ENCODE measurements at places on chromosomes 5 and 9.

DNA sequence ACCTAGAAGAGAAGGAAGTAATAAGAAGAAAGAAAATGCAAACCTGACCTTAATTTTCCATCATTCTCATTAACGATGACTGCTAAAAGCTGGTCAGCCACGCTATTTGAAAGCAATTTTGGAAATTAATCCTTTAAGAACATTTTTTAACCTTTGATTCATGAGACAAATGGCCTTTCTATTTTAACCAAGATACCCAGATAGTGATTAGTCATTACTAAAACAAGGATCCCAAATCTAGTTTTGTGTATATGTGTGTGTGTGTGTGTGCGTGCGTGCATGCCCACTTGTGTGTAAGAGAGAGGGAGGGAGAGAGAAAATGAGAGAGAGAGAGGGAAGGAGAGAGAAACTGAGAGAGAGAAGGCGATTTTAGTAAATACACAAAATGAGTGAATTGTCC is 329.5 kb downstream of the DEPDC1B start:
- no peaks in the 10 kb centered on the region for H3K36me3 ChIP-seq
- H3K4me3 ChIP-seq = no peak overlapping the region
- DNase-seq = no peak
- H3K4me1 ChIP-seq = peaks cover 16% of the 10 kb centered on the region
- H3K27me3 ChIP-seq = peaks cover 4% of the 10 kb centered on the region

DNA sequence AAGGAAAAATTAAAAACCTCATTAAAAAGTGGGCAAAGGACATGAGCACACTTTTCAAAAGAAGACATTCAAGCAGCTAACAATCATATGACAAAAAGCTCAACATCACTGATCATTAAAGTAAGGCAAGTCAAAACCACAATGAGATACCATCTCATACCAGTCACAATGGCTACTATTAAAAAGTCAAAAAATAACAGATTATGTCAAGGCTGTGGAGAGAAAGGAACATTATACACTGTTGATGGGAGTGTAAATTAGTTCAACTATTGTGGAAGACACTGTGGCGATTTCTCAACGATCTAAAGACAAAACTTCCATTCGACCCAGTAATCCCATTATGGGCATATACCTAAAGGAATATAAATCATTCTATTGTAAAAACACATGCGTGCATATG is 35.8 kb downstream of the HINT1 start:
- no peaks in the 10 kb centered on the region for H3K27me3 ChIP-seq
- no peak for DNase-seq
- no peak overlapping the region for H3K27ac ChIP-seq
- H3K36me3 ChIP-seq = no peaks in the 10 kb centered on the region

- no peaks in the 10 kb centered on the region for H3K36me3 ChIP-seq
- H3K4me3 ChIP-seq = no peak overlapping the region
- H3K4me1 ChIP-seq = no peaks in the 10 kb centered on the region
Observed at GRCh38 chr9:117156771-117157535, 257.9 kb downstream of the ASTN2 start.

DNA sequence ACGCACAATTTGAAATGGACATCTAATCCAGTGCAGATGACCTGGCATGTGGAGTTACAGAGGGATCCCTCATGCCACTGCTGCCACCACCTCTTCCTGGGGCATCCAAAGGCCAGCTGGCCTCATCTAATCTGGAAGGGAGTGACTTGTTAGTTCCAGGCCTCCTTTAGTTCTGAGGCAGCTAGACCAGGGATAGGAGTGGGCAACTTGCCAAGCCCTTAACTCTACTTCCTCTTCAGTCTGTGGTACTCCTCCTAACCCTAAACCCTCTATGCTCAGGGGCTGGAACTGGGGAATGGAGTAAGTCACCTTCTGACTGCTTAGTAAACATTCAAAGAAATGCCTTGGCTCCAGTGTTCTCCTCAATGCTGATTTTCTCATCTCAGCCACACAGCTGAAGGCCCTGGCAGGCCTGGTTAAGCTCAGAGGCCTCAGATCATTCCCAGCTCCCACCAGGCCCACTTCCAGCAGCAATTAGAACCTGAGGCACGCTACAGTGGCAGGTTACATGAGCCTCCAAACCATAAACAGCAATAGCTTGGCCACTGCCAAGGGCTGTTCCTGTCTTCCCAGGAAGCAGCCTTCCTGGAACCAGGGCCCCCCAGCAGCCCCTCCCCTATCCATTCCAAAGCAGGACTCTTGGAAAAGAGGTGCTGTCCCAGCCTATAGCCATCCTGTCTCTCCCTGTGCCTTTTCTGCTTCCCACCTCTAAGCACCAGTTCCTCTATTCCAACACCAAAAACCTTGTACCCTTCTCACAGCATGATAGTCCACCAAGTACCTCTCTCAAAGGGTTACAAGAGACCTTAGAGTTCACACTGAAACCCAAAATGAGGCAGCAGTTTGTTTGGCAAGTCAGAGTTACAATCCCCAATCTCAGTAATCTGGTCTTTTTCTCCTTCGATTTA is 2.0 kb downstream of the EIF4EBP3 start:
- H3K36me3 ChIP-seq = peaks cover 11% of the 10 kb centered on the region
- peak overlapping the region; percentile 75 for H3K4me3 ChIP-seq
- peak overlapping the region; percentile 86 for H3K27ac ChIP-seq
- H3K27me3 ChIP-seq = no peaks in the 10 kb centered on the region
- no peak for DNase-seq
- peaks cover 20% of the 10 kb centered on the region for H3K4me1 ChIP-seq

DNA sequence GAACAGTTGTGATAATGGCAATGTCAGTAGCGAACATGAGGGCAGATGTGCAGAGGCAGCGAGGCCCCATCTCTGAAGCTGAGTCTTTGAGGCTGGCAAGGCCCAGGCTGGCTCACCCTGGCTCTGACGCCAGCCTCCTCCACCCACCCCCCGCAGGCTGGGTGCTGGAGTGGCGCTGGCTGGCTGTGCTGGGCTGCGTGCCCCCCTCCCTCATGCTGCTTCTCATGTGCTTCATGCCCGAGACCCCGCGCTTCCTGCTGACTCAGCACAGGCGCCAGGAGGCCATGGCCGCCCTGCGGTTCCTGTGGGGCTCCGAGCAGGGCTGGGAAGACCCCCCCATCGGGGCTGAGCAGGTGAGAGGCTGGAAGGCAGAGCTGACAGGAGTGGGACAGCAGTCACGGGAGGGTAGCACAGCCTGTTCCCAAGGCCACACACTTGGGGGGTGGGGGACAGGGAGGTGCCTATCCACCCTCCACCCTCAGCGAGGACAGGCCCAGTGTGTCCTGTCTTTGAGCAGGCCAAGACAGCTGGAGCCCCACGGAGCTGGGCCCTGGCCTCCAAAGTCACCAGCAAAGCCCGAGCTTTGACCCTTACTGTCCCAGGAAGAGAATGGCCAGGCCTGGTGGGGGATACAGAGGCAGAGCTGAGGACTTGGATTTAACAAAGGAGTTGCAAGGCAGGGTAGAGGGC is 5.6 kb downstream of the SLC2A8 start:
- H3K4me1 ChIP-seq = peaks cover 2% of the 10 kb centered on the region
- no peaks in the 10 kb centered on the region for H3K36me3 ChIP-seq
- no peak overlapping the region for H3K4me3 ChIP-seq
- DNase-seq = no peak
- no peaks in the 10 kb centered on the region for H3K27me3 ChIP-seq

GRCh38 chr9:72954431-72955125 is 1.7 kb upstream of the ALDH1A1 start:
- peaks cover 7% of the 10 kb centered on the region for H3K4me1 ChIP-seq
- H3K36me3 ChIP-seq = no peaks in the 10 kb centered on the region
- no peak overlapping the region for H3K4me3 ChIP-seq
- no peaks in the 10 kb centered on the region for H3K27me3 ChIP-seq

DNA sequence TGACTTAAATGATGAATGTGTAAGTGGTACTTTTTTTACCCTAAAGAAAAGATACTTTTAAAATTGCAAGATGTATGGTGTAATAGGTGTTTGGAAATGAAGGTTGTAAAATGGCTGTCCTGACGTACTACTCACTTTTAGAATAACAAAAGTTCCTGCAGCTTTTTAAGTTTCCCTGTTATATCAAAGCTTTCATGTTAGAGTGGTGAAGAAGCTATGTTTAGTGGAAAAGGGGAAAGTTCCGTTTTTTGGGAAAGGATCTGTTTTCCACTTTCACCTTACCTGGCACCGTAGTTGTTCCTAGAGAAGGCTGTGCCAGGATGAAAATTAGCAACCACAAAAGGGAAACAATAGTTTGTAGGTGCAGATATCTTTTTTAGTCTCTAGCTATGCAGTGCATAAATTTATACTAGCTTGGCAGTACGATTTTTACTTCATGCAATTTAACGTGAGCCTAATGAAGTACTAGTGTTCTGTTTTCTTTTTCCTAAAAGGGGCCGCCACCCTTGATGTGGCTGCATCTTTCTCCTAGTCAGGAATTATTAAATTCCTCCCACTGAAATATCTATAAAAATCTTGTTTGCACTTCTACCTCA is 1.3 kb downstream of the TNPO1 start:
- H3K27ac ChIP-seq = peak overlapping the region; percentile 97
- peaks cover 8% of the 10 kb centered on the region for H3K36me3 ChIP-seq
- no peak for DNase-seq

DNA sequence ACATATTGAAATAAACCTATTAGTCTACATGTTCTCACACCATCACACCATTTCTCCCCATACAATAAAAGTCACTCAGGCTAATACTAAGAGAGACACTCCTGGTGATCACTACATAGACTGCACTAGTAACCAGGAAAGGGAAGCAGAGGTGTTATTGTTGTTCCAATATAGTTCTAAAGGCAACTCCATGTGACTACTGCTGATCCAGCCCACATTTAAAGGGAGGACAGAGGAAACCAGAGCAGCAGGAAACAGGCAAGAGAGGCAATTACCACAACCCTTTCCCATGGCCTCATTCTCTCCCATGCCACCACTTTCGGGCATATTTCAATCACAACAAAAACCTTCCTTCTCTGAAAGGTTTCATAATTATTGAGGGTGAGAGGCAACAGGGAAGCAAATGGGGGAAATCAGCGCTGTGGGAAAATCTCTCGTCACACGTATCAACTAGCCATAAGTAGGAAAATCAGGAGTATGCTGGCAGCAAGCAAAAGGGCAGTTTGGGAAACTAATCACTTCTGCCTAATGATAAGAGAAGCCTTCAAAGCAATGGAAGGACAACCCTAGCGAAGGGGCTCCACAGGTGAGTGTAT is 1.8 kb downstream of the UBAP2 start:
- no peak for DNase-seq
- peaks cover 9% of the 10 kb centered on the region for H3K36me3 ChIP-seq
- peak overlapping the region; percentile 100 for H3K27ac ChIP-seq
- peak overlapping the region; percentile 99 for H3K4me3 ChIP-seq

- peaks cover 42% of the 10 kb centered on the region for H3K27me3 ChIP-seq
- no peak for DNase-seq
- peaks cover 31% of the 10 kb centered on the region for H3K4me1 ChIP-seq
- peak overlapping the region; percentile 99 for H3K4me3 ChIP-seq
Observed at GRCh38 chr5:83472213-83472507, 616 bp downstream of the VCAN start.

DNA sequence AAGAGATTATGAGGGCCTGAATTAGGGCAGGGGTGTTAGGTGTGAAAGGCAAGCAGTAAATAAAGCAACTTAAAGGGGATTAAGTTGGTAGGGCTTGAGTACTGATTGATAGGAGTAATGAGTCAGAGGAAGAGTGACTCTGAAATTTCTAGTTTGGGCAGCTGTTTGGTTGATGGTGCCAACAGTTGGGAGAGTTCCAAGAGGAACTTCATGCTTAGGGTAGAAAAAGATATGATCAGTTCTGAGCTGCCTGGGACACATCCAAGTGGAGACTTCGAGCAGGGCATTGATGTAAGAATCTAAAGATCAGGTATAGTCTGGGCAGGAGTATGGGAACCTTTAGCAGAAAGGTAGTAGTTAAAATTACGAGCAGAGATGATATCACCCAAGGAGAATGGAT is 10.2 kb downstream of the MAMDC2 start:
- no peak overlapping the region for H3K4me3 ChIP-seq
- H3K36me3 ChIP-seq = no peaks in the 10 kb centered on the region
- no peak for DNase-seq
- peaks cover under 1% of the 10 kb centered on the region for H3K4me1 ChIP-seq
- peaks cover 7% of the 10 kb centered on the region for H3K27me3 ChIP-seq
- no peak overlapping the region for H3K27ac ChIP-seq

DNA sequence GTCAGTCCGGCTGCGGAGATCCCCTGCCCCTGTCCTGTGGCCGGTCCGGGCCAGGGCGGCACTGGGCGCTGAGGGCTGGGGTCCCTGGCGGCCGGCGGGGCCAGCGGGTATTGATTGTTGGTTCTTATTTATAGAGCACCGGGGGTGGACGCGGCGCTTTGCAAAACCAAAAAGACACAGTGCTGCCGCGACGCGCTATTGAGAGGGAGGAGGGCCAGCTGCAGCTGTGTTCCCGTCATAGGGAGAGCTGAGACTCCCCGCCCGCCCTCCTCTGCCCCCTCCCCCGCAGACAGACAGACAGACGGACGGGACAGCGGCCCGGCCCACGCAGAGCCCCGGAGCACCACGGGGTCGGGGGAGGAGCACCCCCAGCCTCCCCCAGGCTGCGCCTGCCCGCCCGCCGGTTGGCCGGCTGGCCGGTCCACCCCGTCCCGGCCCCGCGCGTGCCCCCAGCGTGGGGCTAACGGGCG is 2.5 kb downstream of the LRRC26 start:
- no peak overlapping the region for H3K4me3 ChIP-seq
- no peak for DNase-seq
- H3K4me1 ChIP-seq = no peaks in the 10 kb centered on the region
- H3K36me3 ChIP-seq = no peaks in the 10 kb centered on the region
- H3K27ac ChIP-seq = no peak overlapping the region

DNA sequence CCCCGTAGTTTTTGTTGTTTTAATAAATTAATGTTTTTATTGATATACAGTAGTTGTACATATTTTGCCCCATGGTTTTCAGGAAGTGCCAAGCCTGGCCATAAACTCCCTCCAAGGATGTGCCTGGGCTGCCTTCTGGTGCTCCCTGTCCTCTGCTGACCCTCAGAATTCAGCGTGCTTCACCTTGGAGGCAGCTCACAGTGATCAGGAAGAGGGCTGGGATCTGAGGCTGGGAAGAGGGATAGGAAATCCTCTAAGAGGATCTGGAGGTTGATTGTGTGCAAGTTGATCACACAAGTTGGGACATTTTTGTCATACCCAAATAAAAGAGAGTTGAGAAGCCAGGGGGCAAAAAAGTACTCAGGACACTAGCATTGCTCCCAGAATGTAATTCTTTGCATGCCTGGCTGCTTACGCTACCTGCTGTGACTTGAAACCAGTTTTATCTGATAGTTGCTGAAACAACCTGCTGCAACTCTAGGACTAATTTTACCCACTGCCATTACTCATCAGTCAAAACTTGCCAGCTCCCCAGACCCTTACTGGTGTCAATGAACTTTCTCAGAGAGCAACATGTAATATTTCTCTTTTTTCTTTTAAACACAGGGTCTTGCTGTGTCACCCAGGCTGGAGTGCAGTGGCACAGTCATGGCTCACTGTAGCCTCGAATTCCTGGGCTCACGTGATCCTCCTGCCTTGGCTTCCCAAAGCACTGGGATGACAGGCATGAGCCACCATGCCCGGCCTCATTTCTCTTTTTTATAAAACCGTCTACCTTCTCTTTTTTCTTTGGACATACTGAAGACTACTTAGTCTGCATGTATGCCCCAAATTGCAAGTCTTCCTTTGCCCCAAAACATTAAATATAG is 29.0 kb downstream of the PDE6A start:
- peaks cover 19% of the 10 kb centered on the region for H3K4me1 ChIP-seq
- peak overlapping the region; percentile 56 for H3K4me3 ChIP-seq
- DNase-seq = no peak
- H3K27ac ChIP-seq = peak overlapping the region; percentile 75

GRCh38 chr9:98698856-98699255 is 9.9 kb downstream of the GABBR2 start:
- no peak for DNase-seq
- H3K4me3 ChIP-seq = no peak overlapping the region
- no peak overlapping the region for H3K27ac ChIP-seq
- no peaks in the 10 kb centered on the region for H3K36me3 ChIP-seq
- peaks cover 42% of the 10 kb centered on the region for H3K27me3 ChIP-seq

Measured in type B pancreatic cell (in vitro differentiated cells).